ENCODE measurements at places on chromosomes 5 and 9.

DNA sequence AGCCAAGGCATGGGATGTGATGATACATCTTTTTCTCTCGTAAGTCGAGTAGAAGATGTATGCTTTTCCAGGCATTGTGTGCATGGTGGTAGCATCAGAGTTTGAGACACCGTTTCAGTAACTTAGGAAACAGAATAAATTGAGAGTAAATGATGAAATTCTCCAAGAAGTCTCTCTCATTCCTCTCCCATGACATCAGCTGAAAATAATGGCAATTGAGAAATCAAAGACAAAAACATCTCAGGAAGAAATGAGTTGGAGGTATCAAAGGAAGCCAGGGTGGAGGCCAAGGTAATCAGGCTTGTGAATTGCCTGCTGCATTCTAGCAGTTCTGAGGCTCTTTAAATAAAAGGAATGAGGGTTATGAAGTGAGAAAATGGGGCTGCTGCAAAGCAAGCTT is 53.9 kb downstream of the SGCD start:
- no peak for DNase-seq

DNA sequence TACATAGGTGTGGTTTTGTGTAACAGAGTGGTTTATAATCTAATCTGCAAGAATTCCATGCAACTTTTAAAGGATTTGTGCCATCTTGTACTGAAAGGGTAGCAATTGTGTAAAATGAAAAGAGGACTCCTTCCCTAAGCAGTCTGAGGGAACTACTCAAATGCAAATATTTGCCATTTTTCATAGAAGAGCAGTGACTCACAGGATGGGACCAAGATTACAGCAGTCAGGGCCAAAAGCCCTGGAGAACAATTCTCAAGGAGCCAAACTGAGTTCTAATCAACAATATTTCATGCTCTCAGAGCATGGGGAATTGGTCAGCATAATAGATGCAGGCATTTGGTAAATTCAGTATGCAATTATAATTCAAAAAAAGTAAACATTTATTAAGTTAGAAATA is 495.8 kb downstream of the CHSY3 start:
- DNase-seq: peak; percentile 16

DNA sequence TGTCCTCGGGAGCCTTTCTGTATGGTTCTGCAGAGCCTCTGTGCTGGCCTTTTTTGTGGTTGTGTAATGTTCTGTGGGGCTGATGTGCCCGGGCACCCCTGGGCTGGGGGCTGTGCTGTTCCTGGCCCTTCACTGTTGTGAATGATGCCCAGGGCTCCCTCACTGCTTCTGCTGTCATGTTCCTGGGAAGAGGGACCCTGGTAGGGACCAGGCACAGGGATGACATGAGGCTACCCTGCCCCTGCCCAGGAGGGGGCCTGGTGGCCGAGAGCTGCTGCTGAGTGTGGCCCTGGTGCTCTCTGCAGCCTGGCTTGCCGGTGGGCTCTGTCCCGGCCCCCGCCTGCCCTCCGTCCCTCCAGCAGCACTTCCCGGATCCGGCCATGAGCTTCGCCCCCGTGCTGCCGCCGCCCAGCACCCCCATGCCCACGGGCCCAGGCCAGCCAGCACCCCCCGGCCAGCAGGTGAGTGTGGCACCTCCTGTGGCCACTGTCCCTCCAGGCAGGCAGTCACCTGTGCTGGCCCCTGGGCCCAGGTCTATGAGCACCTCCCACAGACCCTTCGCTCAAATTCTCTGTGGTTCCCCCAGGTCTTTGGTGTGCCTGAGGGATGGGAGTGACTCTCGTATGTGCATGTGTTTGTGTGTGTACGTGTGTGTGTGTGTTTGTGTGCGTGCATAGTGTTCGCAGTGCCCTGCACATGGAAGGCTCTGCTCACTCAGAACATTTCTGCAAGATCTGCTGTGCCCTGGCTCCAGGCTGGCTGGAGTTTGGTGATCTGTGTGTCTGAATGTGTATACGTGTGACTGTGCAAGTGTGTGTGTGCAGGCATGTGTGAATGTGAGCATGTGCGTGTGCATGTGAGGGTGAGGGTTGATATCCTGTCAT is 72.3 kb downstream of the WNK2 start:
- no peak for DNase-seq

DNA sequence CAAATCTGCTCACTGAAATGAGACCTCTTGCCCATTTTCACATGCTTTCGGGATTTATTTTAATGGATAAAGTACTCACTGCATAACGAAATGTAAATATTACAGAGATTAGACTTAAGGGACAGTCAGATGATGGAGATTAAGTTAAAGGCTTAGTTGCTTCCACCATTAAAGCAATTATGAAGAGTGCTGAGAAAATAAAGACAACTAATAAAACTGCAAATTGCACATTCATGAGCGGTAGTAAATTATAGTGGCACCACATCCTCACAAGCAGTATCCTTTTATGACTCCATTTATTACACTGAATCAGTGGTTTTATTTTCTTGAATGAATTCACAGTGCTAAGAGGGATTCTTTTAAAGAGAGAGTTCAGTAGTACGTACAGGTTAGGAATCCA is 76.2 kb upstream of the TMED7 start:
- DNase-seq: no peak

GRCh38 chr5:142587354-142587965 is 98.4 kb downstream of the FGF1 start:
- DNase-seq: no peak

GRCh38 chr9:108688051-108688450 is 167.7 kb downstream of the ACTL7B start:
- DNase-seq: no peak

GRCh38 chr9:3708751-3709150 is 182.9 kb upstream of the RFX3 start:
- no peak for DNase-seq

- DNase-seq: no peak
Measured at GRCh38 chr5:165000479-165001190, 1495.2 kb downstream of the MAT2B start.

DNA sequence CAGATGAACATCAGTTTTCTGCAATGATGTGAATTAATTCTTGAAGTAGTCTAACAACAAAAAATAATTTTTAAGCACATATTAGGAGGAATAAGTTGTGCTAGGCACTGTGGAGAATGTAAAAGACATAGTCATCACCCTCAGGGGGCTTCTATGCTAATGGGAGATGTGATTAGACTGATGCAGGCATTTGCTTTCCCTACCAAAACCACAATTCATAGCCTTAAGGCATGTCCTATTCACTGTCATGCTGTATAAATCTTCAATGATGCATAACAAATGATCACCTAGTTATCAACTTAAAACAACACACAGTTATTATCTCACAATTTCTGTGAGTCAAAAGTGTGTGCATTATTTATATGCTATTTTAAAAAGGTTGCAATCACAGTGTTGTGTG is 422.6 kb downstream of the MAN2A1 start:
- no peak for DNase-seq

DNA sequence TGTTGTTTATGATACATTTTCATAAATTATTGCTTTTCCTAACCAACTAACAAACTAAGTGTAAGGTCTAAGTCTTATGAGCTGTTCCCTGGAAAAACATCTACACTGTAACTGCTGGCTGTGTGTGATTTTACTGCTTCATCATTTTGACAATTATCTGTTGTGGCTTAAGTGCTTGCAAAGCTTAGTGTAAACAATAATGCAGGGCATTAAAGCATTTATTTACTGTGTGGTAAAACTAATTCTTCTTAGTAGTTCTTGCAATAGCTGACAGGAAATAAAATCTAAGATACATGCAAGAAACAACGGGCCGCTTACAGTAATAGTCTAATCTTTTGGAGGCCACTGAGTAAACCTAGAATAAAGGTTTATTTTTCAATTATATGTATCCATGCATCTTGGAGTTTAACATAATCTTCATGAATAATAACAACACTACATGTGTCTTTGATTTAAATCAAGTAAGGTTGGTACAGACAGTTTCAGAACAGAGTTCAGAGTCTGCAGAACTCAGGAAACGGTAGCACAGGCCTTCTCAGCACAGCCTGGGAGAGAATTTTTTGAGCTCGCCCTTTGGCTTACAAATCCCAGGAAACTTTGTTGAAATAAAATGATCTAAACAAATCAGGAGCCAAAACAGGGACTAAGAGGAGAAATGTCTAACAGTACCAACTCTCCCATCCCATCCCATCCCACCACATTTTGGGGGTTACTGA is 473.1 kb downstream of the NR2F1-AS1 start:
- no peak for DNase-seq

GRCh38 chr5:33049842-33050241 is 338.7 kb downstream of the NPR3 start:
- peak; percentile 48 for DNase-seq

DNA sequence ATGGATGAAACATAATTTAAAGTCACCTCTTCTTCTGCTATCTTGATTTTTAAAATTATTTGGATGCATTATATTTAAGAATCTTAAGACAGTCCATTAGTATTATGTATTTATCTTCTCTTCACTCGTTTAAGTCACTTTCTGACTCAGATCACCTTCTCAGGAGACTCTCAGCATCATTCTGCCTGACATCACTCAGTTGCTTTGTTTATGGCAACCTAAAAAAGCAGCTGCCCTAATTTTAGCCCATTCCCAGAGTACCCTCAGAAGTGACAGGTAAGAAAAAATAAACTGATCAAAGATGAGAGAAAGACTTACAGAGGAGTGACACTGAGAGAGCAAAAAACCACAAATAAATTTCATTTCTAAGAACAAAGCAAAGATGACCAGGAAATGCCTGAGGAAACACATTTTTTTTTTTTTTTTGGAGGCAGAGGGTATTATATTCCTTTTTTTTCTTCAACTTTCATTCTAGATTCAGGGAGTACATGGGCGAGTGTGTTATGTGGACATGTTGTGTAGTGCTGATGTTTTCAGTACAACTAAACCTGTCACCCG is 140.5 kb downstream of the MUSK start:
- no peak for DNase-seq

GRCh38 chr9:14238079-14238478 is 75.9 kb downstream of the NFIB start:
- DNase-seq: no peak

DNA sequence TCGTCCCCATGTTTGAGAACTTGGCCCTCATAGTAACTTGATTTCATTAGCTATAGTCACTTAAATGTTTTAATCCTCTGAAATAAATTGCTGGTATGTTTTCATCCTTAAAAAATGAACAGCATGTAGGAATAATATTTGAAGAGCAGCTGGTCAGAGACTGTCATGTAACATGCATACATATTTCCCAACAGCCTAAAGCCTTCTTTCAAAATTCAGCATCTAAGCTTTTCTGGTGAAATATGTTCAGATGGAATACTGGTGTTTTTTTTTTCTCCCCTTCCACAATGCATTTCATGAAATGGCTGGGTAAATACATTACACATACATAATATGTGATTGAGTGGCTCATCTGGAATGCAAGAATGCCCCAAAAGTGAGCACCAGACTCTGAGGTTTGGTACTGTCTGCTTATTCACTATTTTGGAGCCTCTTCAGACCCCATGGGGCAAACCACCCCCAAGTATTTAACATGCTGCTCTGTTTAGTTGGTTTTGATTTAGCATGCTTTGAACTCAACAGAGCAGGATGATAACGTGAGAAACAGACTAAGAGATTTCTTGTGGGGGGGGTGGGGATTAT is 94.0 kb downstream of the SMARCA2 start:
- DNase-seq: peak; percentile 54

DNA sequence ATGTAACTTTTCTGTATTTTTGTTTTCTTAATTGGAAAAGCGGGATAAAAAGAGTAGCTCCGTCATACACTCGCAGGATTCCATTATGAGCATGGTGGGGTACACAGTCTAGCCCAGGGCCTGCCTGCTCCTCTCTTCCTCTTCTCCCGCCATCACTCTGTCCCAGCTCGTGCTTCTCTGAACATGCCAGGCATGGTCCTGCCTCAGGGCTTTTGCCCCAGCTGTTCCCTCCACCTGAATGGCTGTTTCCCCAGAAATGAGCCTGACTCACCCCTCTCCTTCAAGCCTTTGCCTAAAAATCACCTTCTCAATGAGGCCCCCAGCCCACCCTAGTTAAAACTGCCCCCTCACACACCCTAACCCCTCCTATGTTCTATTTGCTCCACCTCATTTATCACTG is 4.5 kb downstream of the CORO2A start:
- no peak for DNase-seq

- DNase-seq: no peak
Measured at GRCh38 chr5:170268884-170269283, 28.7 kb downstream of the LCP2 start.

- DNase-seq: no peak
Measured at GRCh38 chr9:124290053-124290591, 32.4 kb downstream of the NEK6 start.

DNA sequence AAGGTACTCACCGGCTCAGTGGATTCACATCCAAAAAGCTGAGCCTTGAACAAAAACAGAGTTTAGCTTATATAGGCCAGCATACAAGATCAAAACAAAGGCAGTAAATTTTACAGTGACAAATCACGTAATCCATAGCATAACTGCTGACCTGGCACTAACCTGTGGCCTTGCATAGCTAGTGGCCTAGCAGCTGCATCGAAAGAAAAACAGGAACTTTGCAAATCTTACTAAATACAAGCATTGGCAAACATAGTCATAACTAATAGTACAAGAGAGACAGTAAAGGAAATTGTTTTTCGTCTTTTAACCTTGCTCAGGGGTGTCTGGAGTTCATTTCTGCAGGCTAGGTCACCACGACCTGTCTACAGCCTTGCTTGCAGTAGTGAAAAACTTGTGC is 4.8 kb downstream of the HSDL2 start:
- DNase-seq: no peak

GRCh38 chr5:1131726-1132125 is 19.9 kb upstream of the SLC12A7 start:
- no peak for DNase-seq

- peak; percentile 24 for DNase-seq
Measured at GRCh38 chr9:27247756-27248155, 49.2 kb downstream of the EQTN start.

GRCh38 chr9:89395931-89396710 is 77.8 kb downstream of the SECISBP2 start:
- DNase-seq: no peak

DNA sequence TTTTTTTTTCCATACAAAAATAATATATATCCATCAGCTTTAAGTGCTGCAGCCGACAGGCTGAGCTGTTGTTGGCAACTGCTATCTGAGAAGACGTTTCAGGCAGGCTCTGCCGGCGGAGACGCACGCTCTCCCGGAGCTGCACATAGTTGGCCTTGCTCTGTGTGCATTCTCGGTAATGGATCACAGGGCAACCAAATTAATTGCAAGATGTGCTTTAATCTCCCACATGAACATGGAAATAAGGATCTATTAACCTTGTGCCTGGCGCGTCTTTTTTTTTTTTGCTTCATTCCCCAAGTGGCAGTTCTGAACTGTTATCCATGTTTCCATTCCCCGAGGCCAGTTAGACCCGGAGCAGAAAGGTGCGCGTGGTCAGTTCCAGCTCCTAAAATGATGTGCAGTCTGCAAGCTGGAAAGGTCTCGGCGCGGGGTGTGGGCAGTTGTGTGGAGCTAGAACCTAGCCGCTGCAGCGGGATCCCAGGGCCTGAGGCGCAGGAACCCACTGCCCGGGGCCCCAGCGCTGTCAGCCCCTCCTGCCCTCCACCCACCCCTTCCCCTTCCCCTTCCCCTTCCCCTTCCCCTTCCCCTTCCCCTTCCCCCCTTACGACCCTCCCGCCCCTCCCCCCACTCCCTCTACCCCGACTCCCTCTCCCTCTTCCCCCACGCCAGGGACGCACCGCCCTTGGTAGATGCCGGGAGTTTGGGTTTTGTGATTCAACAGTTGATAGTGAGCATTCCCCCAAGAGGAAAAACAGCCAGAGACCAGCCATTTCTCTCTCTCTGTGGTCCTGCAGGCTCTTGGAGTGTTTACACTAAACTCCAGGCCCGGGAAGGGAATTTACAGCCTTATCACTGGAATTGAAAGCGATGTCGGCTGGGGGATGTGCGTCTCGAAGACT is 137.8 kb downstream of the CEP120 start:
- no peak for DNase-seq

Data from AG09309 (cell line).